Calu3 (cell line): ENCODE measurements at places on chromosomes 12 and 14. TPM values are rescaled to one million over a fixed set of nuclear protein-coding genes. Genes with fewer than 3 reads are reported as not detected.

Gene DACT1
- not detected in 2 replicates for total RNA-seq

Gene MFAP5
- total RNA-seq: not detected in 2 replicates

Gene CFAP73
- 2.3 and 3.2 TPM in 2 replicates for total RNA-seq

Gene IKZF4
- total RNA-seq: 7.3 and 9.0 TPM in 2 replicates

Gene RTN1
- total RNA-seq: not detected in 2 replicates

Gene IQSEC3
- total RNA-seq: 0.42 TPM in 1 of 2 replicates, not detected in the other

Gene ETV6
- 80.6 and 89.1 TPM in 2 replicates for total RNA-seq

Gene TBX3
- 1.4 and 2.3 TPM in 2 replicates for total RNA-seq

Gene STAC3
- 5.0 and 7.0 TPM in 2 replicates for total RNA-seq

DNA sequence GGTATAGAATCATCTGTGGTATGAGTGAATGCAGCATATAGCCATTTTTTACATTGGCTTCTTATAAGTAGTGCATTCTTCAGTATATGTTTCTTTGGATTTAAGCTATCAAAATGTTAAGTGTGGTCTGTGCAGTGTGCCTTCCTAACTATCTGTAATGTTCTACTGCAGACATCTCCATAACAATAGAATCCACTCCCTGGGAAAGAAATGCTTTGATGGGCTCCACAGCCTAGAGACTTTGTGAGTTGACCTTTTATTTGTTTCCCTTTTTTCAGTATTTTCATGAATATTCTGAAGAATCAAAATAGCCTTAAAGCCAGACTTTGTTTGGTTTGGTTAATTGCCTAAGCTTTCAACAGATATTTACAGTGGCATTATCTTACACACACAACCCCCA, 107.2 kb downstream of the ZFC3H1 start:
- DNase-seq: no peak

DNA sequence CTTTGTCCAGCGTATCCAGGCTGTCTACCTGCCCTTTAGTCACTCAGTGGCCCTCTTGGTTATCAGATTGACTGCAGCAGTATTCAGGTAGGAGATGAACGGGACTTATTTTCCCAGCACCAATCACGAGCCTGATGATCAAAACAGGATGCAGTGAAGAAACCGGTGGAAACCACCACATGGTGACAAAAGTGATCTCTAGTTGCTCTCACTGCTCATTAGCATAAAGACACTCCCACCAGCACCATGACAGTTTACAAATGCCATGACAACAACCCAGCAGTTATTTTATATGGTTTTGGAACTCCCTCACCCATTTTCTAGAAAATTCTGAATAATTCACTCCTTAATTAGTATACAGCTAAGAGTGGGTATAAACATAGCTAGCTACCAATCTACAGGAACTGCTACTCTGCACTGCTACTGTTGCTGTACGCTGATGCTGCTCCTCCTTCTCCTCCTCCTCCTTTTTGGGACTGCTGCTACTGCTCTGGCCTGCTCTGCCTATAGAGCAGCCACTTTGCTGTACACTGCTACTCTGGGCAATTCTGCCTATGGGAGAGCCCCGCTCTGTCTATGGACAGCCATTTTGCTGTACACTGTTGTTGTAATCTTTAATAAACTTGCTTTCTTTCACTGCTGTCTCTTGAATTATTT, 142.5 kb upstream of the SSTR1 start:
- DNase-seq: no peak

GRCh38 chr12:52835271-52836041, 1.3 kb upstream of the KRT79 start:
- no peak for DNase-seq

DNA sequence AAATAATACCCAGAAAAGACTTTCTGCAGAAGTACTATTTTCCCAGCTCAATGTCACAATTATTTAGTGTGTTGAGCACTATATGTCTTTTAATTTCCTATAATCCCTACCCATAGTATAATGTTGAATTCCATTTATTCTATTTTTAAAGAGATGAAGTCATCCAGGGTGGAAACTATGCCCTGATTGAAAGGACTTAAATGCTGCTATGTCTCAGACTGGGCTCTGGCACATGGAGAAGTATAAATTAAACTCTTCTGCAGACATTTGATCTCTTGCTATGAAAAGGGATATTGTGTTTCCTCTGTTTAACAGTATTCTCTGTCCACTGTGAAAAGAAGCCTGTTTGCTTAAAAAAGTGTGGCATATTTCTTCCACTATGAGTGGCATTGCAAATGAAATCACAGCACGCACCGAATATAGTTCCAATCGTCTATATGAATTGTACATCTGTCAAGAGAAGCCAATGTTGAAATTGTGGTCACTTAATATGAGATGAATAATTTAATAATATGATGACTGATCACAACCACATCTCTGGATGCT, 192.3 kb downstream of the BCAT1 start:
- no peak for DNase-seq

- peak; percentile 40 for DNase-seq
Observed at GRCh38 chr12:3496957-3497356, 6.0 kb downstream of the PRMT8 start.

GRCh38 chr12:26489908-26490307, 294.5 kb downstream of the SSPN start:
- DNase-seq: no peak

GRCh38 chr12:89354612-89355067, 2.3 kb upstream of the DUSP6 start:
- DNase-seq: no peak

DNA sequence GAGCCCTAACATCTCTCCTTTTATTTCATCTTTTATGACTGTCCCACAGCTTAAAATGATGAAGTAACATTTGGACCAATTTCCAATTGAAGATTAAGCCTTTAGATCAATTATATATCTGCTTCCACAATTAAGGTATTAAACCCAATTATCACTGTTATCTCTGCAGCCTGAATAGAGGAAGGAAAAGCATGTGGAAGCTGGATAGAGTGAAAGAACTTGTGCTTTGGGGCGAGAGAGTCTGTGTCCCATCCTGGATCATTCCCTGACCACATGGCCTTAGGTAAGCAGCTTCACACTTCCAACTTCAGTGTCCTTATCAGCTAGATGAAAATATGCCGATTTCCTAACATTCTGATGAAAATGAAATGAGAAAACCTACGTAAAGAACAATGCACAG, 61.4 kb upstream of the TSPAN8 start:
- no peak for DNase-seq

DNA sequence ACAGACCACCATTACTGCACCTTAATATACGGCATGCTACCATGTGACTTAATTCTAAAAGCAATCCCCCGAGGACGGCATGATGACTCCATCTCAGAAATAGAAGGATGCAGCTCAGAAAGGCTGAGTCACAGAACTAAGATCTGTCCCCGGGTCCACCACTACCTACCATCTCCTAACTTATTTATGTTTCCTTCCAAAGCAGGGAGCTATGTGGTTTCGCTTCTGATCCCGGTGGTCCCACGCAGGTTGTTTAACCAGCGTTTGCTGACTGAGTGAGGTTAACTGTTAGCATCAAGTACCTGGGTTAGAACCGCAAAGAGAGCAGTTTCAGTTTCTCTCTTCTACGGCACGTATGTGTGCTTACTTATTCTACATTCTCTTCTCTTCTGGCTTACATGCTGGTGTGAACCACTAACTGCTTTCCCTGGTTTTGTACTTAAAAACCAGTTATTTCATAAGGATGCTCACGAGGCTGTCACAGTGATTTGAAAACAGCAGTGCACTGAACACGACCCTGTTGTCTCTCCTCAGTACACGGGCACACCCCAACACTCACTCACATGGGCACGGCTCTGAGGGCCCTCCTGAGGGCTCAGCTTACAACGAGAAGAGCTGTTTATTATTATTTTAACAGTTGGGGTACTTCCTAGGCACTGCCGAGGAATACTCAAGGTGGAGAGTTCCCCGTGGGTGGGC, 66.7 kb downstream of the CCDC88C start:
- DNase-seq: no peak

DNA sequence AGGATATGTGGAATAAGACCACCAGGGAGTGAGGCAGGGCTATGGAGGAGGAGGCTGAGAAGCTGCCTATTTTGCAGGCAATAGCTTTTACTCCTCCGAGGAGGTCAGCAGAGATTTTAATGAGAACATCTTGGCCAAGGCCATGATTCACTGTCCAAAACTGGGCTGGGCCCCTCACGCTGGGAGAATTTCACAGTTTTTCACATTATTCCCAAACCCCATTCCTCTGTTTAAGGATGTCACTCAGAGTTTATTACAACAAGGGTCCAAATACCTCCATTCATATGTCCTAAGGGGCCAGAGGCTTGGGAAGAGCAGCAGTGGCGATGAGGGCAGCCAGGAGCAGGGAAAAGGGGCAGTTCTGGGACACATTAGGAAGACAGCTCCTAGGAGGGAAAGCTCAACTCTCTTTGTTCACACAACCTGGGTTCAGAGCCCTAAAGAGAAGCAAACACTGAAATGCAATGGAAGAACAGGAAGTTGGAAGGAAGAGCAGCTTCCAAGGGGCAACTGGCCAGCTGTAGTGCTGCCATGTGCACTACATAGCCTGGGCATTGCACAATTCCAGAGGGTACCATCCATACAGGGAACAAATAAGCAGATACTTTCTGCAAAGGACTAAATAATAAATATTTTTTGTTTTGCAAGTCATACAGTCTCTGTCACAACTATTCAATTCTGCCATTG, 283.2 kb downstream of the NUAK1 start:
- DNase-seq: no peak

GRCh38 chr12:111964935-111965334, 48.0 kb downstream of the TMEM116 start:
- no peak for DNase-seq

DNA sequence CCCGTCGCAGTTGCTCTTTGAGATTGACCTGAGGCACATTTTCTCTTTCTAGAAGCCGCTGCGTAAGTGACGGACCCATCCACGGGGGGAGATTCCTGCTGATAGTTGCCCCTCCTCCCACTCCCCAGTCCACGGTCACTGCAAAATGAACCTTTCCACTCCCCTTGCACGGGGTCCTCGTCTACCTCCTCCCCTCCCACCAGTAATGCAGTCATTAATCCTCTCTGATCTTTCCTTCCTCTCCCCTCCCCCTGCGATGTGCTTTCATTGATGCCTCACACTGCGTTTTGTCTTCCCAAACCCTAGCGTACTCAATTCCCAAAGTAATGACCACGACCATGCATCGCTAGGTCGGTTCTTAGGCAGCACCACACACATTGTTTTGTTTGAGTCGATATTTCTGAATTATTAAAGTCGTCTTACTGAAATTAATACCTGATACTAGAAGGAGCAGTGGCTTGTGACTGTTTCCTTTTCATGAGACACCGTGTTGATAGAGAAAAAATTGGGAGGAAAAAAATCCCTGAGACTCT, 857 bp downstream of the ETNK1 start:
- peak; percentile 43 for DNase-seq

- DNase-seq: no peak
Observed at GRCh38 chr12:120316798-120317223, 10.8 kb downstream of the PLA2G1B start.

GRCh38 chr12:25962932-25963525, 4.5 kb downstream of the RASSF8 start:
- DNase-seq: no peak

DNA sequence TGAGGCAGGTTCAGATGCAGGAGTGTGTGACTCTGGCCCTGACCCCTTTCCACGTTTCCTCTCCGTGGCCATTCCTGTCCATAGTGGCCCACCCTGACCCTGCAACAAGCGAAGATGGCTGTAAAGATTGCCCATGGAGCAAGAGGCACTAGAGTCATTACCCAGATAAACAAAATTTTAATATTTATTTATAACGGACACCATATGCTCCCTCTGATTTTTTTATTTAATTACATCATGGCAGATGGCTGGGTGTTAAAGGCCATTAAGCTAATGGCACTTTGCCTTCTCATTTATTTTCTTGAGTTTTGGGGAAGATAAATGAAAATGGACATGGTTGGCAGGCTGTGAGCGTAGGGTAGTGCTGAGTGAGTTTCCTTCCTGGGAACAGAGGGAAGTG, 58.7 kb downstream of the WSCD2 start:
- no peak for DNase-seq
